Tibial artery (tissue), 4 donors: ENCODE measurements at places on chromosomes 12 and 14.

- DNase-seq: no peak
Measured at GRCh38 chr12:12095021-12095420, 24.3 kb downstream of the BCL2L14 start.

DNA sequence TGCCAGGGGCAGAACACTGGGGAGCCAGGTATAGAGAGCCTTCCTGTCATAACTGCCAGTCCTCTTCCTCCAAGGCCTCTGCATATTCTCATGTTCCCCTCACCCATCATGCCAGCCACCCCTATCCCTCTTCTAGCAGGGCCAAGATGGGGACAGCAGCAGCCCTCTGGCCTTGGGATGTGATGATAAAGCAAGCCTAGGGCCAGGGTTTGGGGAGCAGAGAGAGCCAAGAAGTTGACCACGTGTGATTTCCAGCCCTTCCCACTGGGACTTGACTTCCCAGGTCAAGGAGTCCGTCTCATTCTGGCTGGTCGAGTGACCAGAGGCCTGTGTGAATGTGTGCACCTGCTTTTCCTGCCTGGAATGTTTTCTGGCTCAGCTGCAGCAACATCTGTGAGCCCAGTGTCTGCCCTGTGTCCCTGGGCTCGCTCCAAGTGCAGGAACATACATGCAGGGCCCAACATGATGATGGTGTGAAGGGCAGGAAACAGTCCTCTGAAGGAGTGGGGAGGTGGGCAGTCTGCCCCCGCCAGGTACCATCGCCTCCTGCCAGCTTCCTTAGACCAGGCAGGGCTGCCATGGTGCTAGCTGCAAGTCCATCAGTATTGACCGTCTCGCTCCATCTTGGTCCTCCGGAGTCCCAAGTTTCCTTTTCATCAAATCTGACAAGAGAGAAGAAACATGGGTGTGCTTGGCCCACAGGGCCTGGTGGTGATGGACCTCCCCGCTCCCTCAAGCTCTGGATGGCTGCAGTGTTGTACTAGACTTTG is 21.0 kb downstream of the VASH1 start:
- DNase-seq: no peak

- no peak for DNase-seq
Measured at GRCh38 chr14:51079489-51079888, 15.4 kb downstream of the TRIM9 start.

GRCh38 chr14:69038455-69039287 is 59.6 kb upstream of the ACTN1 start:
- no peak for DNase-seq

DNA sequence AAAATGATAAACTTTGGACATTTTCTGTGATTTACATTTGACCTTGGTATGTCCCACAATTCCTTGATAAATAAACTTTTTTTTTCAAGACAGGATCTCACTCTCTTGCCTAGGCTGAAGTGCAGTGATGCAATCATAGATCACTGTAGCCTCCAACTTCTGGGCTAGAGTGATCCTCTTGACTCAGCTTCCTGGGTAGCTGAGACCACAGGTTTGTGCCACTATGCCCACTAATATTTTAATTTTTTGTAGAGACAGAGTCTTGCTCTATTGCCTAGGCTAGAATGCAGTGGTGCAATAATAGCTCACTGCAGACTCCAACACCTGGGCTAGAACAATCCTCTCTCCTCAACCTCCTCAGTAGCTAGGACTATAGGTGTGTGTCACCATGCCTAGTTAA is 79.1 kb upstream of the PTGDR start:
- no peak for DNase-seq

DNA sequence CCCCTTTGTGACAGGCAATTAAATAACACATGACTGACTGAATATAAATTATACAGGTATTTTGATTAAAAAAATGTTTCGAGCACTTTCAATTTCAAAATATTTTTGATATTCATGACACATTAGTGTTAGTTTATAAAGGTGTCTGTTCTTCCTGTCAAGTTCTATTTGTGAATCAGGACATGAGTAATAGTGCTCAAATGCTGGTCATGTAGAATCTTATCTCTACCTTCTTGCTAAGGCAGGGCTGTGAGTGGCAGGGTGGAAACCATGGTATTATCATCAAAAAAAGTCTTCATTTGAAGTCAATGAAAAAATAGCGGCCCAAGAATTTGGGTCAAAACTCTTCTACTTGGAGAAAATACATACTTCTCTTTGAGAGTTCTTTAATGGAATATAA is 250.2 kb downstream of the DACT1 start:
- DNase-seq: no peak

DNA sequence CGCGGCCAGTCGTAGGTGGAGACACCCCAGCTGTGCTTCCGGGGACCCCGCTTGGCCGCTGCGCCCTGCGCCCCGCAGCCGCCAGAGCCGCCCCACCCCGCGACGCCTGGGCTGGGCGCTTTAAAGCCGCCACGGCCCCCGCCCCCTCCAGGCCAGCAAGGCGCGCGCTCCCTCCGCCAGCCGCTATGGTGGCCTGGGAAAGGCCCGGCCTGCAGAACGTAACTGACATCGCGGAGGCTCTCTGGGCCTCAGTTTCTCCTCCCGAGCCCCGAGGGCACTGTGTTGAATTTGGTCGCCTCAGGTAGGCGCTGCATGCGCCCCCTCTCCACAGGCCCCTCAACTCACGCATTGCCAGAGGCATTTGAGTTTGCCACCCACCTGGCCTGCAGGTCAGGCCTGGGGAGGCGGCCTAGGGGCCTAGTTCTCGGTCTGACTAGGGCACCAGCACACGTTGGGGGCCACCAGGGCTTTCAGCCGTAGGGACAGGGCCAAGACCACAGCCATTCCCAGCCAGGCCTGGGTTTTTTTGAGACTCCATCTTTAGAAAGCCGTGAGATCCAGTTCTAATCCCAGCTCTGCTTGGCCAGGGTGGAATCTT is at the start of gene NGB:
NGB (minus strand) TSS at position 94 of the 598 bp plus-strand sequence. CDS start 269 bp downstream, outside the sequence.
- no peak for DNase-seq

- DNase-seq: no peak
Measured at GRCh38 chr12:15532364-15532977, 210.2 kb downstream of the PTPRO start.

DNA sequence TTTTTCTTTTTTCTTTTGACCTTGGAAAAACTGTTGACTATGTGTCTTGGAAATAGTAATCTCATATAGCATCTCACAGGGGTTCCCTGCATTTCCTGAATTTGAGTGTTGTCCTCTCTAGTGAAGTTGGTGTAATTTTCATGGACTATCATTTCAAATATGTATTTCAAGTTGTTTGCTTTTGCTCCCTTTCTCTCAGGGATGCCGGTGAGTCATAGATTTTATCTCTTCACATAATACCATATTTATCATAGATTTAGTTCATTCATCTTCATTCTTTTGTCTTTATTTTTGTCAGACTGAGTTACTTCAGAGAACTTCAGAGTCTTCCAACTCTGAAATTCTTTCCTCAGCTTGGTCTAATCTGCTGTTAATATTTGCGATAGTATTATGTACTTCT is 1320.6 kb downstream of the LRFN5 start:
- DNase-seq: no peak
